T47D (cell line): ENCODE measurements at places on chromosomes 6 and 20.

- DNase-seq: no peak
Observed at GRCh38 chr6:42131531-42131930, 10.9 kb downstream of the C6orf132 start.

DNA sequence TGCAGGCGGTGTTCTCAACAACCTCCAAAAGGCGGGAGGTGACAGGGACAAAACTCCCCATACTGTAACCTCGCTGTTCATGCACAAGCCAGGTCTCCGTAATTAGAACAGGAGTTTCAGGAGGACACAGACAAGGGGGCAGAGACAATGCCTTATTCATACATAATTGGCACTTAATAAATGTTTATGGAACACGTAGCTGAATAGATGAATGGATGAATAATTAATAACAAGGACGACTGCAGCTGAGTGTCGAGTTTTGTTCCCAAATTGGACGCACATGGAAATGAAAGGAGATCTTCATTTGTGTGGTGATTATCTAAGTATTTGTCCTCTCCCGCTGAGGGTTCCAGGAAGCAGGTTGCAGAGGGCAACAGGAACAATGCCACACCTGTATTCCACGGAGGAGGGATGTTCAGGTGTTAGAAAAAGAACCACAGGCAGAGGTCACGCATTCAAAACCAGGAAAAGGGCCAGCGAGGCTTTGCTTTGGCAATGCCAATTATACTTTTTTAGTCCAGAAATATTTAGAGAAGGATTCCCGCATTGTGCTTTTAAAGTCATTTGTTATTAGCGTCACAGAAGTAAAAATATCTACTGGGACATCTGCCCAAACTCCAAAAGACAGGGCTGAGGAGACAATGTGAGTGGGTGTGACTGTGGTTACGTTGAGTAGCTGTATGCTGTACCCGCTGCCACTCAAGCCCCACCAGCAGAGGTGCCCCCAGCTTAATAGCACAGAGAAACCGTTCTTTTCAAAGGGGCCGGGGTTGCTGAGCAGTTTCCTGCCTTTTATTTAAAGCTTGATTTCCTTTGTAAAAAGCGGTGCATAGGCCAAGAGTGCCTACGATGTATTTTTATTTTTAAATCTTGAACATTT is 123.3 kb downstream of the PXDC1 start:
- no peak for DNase-seq

DNA sequence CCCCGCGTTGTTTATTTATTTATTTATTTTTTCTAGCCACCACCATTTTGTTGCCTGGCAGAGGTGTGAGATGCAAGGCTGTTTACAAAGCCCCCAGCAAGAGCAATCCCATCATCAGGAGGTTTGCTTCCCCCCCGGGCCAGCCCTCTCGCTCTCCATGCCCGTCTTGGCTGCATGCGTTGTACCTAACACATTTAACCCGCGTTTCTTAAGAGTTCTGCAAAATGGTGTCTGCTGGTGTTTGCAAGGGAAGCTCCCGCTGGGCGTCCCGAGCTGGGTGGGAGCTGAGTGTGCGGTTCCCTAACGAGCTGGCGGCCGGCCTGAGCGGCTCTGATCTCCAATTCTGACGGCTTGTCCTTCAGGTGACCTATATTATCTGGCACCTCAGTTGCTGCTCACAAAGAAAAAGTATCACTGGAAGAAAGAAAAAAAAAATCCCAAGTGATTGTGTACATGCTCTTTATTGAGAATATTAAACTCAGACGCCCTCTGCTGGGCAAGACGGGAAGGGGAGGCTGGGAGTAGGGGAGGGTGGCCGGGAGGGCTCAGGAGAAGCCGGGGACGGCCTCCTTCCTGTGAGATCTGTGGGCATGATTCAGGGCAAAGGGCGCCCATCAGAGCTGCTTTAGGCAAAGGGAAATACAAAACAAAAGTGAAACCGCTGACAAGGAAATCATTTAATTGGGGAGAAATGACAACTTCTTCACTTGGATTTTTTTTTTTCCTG is 154.8 kb downstream of the BCAS1 start:
- peak; percentile 85 for DNase-seq

- no peak for DNase-seq
Observed at GRCh38 chr6:19715167-19715551, 122.0 kb upstream of the ID4 start.

GRCh38 chr20:46261456-46262253 is 46.6 kb downstream of the CDH22 start:
- no peak for DNase-seq

DNA sequence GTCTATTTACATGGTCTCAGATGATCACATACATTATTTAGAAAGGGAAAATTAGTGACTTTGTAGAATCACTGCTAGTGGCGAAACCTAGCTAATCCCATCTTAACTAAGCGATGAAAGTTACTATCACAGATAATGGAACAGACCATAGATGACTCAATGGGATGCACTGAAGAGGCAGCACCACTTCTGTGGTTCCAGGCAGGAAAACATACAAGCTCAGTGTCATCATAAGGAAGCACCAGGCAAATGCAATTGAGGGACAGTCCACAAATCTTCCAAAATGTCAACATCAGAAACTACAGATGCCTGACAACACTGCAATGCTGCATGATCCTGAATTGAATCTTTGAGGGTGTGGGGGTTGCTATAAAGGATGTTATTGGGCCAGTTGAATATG is 15.9 kb upstream of the SNAI1 start:
- no peak for DNase-seq

DNA sequence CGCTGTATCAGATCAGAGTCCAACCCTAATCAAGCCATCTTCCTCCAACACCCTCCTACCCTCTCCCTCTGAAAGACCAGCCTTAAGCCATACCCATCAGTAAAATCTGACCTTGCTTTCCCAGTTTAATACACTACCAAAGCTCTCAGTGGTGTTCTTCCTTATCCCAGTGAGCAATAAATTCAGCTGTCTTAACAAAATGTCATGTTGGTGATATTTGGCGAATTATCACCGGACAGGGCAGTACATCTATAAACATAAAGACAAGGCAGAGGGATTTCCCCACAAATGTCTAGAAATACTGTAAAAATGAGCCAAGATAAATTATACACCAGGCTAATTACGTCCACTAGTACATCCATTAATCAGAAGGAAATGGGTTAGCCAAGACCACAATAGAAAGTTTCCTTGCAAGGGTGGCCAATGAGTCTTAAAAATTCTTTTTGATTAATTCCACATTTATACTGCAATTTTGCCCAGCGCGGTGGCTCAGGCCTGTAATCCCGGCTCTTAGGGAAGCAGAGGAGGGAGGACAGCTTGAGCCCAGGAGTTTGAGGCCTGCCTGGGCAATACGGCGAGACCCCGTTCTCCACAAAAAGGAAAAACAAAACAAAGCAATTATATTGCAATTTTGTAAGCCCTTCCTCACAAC is 905 bp downstream of the RARS2 start:
- DNase-seq: no peak

- no peak for DNase-seq
Observed at GRCh38 chr20:32522526-32522775, 62.7 kb downstream of the NOL4L start.

DNA sequence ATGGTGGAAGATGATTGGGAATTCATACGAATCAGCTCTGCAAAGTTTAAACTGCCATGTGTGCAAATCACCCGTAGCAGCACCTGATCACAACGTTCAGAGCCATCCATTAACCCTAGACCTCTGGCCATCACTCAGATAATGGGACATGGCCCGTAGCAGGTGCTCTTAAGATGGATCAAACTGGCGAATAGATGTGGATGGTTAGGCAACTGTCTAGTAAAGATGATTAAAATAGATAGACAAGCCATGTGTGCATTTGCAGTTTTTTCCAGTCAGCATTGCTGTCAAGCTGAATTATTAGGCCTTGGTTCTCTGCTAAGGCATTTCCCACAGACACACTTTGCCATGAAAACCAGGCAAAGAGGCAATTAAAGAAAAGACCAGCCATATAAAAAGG is 40.6 kb upstream of the PHACTR1 start:
- DNase-seq: no peak

- no peak for DNase-seq
Observed at GRCh38 chr20:32434434-32434833, 76.3 kb downstream of the ASXL1 start.

GRCh38 chr6:158834675-158835385 is 15.7 kb upstream of the EZR start:
- DNase-seq: no peak

DNA sequence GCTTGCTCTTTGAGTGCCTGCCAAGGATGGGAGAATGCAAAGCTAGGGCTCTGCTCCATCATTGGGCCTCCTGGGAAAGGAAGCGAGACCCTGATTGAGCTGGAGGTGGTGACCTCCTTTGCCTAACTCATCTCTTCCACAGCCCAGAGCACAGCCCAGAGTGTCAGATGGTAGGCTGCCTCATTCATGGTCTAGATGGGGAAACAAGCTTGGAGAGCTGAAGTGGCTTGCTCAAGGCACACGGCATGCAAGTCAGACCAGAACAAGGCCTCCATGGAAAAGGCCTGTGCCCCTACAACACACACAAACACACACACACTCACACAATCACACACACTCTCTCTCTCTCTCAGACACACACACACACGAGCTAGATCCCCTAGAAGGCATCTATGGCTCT is 17.5 kb downstream of the TGM3 start:
- DNase-seq: no peak

GRCh38 chr6:95815389-95816056 is 200.3 kb upstream of the FUT9 start:
- no peak for DNase-seq

DNA sequence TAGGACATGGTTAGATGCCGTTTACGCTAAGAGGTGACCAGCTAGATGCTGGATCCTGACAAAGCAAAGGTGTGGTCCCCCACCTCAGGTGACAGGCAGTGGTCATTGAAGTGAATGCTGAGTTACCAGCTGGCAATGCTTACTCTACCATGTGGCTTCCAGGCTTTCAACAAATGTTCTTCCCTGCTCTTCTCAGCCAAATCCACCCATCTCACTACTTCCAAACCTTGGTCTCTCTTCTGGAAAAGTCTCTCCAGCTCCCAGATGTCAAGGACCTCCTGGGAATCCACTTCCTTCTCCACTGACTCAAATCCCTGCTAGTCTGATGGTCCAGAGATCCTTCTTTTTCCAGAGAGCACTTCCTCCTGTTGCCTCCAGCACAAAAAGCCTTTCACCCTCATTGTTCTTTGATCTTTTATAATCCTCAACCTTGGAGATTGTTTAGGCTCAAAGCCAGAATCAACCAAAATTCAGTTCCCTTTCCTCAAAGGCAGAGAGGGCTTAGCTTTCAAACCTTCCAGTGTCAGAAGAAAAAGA is 228.0 kb downstream of the ZNF217 start:
- DNase-seq: no peak

GRCh38 chr6:98516206-98516605 is 318.2 kb upstream of the POU3F2 start:
- no peak for DNase-seq

DNA sequence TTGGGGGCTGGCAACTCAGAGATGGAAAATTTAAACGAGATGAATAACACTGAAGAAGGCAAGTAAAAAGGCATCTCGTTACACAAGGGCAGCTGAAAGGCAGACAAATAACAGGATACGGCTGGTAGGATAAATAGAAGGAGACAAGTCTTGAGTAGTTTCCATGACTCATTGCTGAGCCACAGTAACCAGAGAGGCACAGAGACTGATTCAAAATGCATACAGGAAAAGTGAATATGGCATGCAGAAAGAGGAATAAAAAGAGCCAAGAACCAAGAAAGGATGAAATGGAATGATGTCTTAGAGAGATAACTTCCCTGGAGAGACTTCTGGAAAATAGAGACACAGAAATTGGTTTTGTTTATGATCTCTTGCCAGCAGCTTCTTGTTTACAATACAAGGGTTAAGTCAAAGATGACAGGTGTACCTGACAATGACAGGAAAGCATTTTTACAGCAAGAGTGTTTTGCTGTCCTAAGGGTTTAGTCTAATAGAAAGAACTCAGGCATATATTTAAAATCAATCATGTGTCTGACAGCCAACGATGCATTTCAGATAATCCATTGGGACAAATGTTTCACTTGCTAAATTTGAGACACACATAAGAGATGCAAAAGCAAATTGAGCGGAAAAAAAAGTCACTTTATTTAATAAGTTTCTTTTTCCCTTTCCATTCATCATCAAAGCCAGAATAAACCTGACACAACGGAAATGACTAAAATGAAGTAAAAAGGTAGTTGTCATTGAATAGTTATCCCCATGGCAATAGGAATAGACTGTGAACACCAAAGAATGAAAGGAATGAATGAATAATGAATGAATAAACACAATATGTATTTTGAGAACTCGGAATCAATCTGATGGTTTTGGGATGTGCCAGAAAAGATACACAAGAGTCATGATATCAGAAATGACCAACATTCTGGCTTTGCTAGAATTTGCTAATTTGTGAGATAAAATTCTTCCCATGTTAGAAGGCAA is 68.0 kb upstream of the KCNQ5 start:
- DNase-seq: no peak

DNA sequence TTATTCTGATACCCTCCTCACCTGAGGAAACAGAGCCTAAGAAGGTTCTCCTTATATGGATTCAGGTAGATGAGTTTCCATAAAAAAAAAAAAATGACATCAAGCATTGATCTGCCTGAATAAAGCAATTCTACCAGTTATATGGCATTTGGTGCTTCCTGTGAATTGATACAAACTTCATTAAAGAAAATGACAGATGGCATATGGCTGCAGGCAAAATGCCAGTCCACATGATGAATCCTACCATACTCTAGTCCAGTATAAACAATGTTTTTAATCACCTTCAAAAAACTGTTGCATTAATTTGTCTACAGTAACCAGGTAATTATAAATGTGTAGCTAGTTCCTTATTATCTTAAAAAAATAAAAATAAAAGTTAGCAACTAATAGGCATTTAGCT is 559.2 kb upstream of the FLRT3 start:
- DNase-seq: no peak

GRCh38 chr6:142853244-142854180 is 91.5 kb downstream of the HIVEP2 start:
- DNase-seq: no peak

DNA sequence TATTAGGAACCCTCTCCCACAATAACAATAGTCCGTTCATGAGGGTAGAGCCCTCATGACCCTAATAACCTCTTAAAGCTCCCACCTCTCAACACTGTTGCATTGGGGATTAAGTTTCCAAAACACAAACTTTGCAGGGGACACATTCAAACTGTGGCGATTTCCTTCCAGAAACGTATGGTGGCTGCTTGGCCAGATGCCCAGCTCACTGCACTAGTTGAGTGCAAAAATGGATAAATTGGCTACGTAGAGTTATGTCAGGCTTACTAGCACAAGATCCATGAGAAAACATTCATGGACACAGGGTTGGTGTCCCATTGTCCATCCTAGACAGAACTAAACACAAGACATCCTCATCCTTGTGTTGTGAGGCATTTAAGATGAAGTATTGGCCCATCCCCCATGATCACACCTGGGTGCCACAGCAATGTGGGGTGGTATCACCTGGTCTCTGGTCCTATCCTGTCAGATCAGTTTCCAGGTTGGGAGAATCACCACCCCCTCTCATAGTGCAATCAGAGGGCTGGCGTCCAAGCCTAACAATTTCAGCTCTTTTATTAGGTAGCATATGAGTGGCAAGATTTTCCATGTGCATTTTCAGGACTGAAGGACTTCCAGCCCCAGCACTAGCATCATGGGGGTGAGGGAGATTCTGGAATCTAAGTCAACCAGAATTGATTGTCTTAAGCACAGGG is 63.4 kb upstream of the ELOVL5 start:
- DNase-seq: no peak
